A549 treated with ZK216348 at 1 μM for 4 hours (cell line): ENCODE measurements at places on chromosomes 13 and 19. TPM values are rescaled to one million over a fixed set of nuclear protein-coding genes. Genes with fewer than 3 reads are reported as not detected.

The ADGRE3 gene
- not detected in 5 replicates for total RNA-seq

The KLF12 gene
- 0.97 to 3.1 TPM (median 2.1 TPM) in 5 replicates for total RNA-seq

The SYCN gene
- total RNA-seq = not detected in 5 replicates

The LYPD4 gene
- not detected in 5 replicates for total RNA-seq

The PRR22 gene
- total RNA-seq = 1.2 to 2.7 TPM (median 2.5 TPM) in 5 replicates

The FCAR gene
- not detected in 5 replicates for total RNA-seq

The HS6ST3 gene
- not detected in 5 replicates for total RNA-seq

The LILRA1 gene
- not detected in 5 replicates for total RNA-seq

The NKPD1 gene
- 0.08 to 0.34 TPM (median 0.32 TPM) in 5 replicates for total RNA-seq

The EDNRB gene
- total RNA-seq = not detected in 5 replicates

The PRKCG gene
- total RNA-seq = 3.4 to 6.7 TPM (median 6.0 TPM) in 5 replicates

The ARRDC2 gene
- total RNA-seq = 24.7 to 40.0 TPM (median 38.1 TPM) in 5 replicates

The GIPR gene
- total RNA-seq = 1.3 to 4.0 TPM (median 2.7 TPM) in 5 replicates

The CYP2A7 gene
- not detected in 5 replicates for total RNA-seq

The FLT3 gene
- not detected in 5 replicates for total RNA-seq

The SHISA7 gene
- total RNA-seq = not detected in 5 replicates

The ZNF223 gene
- 1.7 to 3.4 TPM (median 2.8 TPM) in 5 replicates for total RNA-seq

The ZNF154 gene
- total RNA-seq = not detected in 5 replicates

The GSX1 gene
- total RNA-seq = not detected in 5 replicates

The ZNF585A gene
- total RNA-seq = 3.5 to 7.0 TPM (median 5.9 TPM) in 5 replicates

The ZBTB32 gene
- total RNA-seq = not detected in 5 replicates
